GM18507 (cell line): ENCODE measurements at places on chromosomes 6 and 20.

GRCh38 chr6:33994472-33995308 lies 151.2 kb downstream of the GRM4 start:
- DNase-seq: no peak

- no peak for DNase-seq
Measured at GRCh38 chr6:98384801-98385200, 449.6 kb upstream of the POU3F2 start.

DNA sequence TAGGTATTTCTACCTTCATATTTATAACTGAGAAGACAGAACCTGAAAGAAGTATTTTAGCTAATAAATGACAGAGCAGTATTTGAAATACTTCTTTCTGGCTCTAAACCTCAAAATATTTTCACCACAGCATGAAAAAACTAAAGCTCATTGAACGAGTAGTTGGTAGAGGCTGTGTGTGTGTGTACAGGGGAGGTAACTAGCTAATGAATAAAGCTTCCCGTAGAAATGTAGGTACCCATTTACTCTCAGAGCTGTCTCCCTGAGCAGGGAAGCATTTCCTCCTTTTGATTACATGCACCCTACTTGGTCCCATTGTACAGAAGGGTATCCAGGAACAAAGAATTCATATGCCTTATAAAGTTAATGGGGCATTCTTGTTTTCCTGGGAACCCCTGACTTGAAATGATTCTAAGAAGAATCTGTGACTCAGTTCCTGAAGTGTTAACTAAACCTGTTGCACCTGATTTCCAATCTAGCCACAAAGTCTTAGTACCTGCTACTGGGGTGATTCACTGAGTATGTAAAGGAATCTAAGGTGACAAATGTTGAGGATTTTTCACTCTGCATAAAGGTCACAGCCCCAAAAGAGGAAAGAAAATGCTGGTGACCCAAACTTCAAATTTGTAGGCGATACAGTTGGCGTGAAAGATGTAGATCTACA lies 12.5 kb downstream of the CRYBG1 start:
- no peak for DNase-seq

GRCh38 chr6:108167449-108168089 lies 1.7 kb downstream of the NR2E1 start:
- no peak for DNase-seq

- no peak for DNase-seq
Measured at GRCh38 chr20:51236421-51236820, 213.5 kb upstream of the KCNG1 start.

DNA sequence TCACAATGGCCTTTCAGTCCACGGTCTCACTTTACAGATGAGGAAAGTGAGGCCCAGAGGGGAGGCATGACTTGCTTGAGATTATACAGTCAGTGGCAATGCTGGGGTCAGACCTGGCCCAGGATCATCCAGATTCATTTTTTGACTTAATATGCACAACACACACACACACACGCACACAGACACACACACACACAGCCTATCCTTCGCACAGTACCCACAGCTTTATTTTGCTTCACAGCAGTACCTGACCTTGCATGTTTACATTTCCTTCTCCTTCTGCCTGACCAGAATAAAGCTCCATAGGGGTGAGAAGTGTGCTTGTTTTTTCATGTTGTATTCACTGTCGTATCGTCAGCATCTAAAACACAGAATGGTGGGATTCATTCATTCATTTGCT lies 79.8 kb downstream of the VEGFA start:
- no peak for DNase-seq

GRCh38 chr6:108862479-108863191 lies 14.4 kb downstream of the ARMC2 start:
- DNase-seq: no peak

DNA sequence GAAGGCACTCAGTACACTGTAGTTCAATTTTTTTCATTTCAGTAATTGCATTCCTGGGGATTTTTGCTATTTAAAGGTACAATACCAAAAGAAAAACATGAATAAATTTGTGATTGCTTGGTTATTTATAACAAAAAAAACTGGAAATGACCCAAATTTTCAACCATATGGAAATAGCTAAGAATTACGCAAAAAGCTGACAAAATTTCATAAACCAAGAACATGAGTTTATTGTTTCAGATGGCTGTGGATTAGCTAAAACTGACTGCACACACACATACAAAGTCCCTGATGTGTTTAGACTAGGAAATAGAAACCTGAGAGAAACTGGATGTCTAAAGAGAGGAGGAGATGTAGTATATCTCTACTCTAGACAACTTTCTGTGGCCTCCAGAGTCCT lies 718.4 kb upstream of the CHD6 start:
- DNase-seq: no peak

- DNase-seq: no peak
Measured at GRCh38 chr6:5869261-5869660, 137.5 kb downstream of the NRN1 start.

DNA sequence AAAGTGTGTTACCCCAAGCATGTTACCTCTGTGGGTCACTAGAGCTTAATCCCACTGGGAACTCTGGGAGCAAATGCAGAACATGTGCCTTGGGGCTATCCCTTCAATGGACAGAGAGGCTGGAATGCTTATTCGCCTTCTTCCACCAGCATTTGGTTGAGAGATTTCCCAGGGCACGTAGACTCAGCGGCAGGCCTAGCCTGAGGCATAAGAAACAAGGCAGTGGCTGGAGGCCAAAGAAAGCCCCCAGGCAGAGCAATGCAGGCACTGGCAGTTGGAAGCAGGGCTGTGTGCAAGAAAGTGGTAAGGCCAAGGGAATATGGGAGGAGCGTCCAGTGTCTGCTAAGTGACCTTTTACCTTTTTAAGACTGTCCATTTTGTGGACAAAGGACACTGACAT lies 114.0 kb upstream of the FLRT3 start:
- DNase-seq: no peak

GRCh38 chr6:8888468-8888867 lies 453.1 kb upstream of the SLC35B3 start:
- no peak for DNase-seq

DNA sequence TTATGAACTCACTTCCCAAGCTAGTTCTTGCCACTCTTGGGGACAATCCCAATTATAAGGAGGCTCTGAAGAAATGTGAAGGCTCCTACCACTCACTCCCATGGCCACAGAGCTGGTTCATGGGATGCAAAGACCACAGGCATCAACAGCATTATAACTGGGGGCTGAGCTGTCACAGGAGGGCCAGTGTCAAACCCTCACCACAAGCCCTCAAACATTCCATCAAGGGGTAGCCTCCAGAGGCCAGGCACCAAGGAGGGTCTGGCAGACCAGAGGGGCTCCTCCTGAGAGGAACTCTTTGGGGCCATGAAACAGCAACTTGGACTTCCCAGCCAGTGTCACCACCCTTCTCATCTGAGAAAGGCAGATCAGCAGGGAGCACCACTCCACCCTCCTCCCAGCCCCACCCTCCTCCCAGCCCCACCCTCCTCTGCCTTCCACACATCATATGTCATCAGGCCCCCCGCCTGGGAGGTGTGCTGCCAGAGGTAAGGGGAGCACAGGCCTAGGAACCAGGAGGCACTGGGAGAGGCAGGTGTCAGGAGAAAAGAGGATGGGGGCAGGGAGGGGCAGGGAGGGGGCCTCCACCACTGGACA lies 1.2 kb upstream of the TSPO2 start:
- no peak for DNase-seq

DNA sequence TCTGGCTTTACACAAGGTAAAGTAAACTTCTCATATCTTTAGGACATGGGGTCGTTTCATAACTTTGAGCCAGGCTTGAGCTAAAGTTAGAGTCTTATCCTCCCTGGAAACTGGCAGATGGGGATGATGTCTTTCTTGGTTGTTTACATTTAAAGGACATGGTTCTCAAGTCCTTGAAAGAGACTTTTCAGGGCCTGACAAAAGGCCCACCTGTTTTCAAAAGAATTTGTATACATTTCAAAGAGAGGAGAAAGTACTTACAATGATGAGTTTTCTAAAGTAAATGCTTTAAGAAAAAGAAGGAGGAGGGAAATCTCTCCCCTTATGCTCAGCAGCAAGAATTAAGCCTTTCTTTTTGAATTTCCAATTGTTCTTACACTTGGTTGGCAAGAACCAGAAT lies 45.7 kb upstream of the TINAG start:
- DNase-seq: no peak

DNA sequence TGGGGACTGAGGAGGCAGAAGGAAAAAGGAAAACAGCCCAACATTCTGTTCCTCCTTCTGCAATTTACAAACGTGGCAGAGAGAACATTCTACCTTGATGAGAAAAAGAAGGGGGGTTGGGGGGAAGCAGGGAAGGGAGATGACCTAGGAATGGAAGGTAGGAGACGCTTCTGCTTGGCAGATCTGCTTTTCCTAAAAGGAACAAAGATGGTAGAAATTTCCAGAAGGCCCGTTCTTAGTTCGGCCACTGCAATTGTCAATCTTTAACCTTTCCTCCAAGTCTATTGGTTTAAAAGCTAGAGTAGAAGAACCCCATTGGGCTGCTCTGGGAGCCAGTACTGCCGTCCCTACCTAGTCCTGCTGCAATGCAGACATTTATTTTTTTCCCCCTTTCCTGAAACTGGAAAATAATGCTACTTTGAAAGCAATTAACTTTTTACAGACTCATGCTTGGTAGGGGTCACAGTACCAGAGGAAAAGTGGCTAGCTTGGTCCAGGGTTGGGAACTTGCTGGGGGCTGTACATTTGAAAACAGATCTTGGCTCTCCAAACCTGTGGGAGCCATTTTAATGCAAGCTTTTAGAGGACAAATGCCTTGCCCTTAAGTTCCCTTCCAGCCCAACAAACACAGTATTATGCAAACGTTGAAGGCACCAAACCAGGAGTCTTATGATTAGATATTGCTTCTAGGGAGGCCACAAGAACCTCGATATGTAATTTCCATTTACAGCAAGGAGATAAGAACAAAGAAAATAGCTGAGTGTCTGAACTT lies 2.6 kb downstream of the ZMYND8 start:
- no peak for DNase-seq

- no peak for DNase-seq
Measured at GRCh38 chr20:16462711-16463110, 110.5 kb downstream of the KIF16B start.

GRCh38 chr6:127776320-127776719 lies 124.5 kb downstream of the THEMIS start:
- DNase-seq: no peak

GRCh38 chr6:97151601-97152000 lies 131.4 kb downstream of the MMS22L start:
- no peak for DNase-seq

DNA sequence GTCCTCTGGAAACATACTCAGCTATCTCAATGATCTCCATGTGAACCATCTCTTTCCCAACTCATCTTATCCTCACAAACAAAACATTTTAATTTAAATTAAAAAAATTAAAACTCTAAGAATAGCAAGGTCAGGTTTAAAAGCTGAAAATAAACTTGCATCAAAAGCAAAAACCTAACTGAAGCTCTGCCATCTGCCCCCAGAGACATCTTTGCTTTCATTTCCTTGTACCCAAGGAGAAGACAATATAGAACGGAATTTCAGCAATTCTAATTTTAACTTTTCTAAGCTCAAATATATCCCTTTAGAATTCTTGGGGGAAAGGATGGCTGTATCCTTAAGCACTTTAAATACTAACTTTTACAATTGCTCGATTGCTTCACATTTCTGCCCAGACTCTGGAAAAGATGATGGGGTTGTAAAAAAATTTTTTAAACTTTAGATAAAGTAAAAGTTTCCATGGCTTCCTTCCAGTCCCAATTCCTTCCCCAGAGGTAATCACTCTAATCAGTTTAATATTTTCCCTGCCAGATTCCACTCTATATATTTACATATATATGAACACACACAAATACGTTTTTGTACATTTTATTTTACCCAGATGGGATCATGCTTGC lies 69.2 kb upstream of the SMIM29 start:
- no peak for DNase-seq

GRCh38 chr6:13711324-13711732 lies 307 bp downstream of the RANBP9 start:
- no peak for DNase-seq

GRCh38 chr6:91420243-91420642 lies 833.4 kb upstream of the MAP3K7 start:
- no peak for DNase-seq

DNA sequence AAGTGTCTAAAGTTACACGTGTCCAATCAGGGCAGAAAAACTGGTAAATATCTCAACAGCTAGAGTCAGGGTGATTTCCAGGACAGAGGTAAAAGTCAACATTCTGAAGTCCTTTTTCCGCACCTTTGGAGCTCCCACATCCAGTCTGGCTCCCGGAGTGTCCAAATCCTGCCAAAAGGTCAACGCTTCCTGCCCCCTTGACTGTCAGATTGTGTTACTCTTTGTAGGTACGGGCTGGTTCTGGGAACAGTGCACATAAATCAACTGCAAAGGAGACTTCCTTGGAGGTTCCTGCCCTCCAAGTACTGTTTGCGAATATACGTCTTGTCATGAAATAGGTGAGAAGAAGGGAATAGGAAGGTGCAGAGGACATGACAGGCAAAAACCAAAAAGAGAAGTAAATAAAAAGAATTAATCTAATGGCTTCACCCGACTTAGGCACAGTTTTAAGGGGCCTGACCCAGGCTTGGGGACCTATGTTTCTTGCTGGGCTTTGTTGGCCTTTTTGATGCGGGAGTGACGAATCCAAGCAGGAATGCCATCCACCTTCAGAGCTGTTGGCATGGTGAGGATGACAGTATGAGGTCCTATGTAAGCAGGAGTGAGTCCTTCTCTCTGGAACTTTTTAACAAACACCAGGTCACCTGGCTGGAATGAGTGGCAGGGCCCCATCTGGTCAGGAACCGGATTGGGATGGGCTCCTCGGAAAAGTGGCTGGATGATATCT lies 155.4 kb downstream of the TRIM27 start:
- no peak for DNase-seq

GRCh38 chr6:106156863-106157262 lies 70.7 kb downstream of the PRDM1 start:
- DNase-seq: no peak

DNA sequence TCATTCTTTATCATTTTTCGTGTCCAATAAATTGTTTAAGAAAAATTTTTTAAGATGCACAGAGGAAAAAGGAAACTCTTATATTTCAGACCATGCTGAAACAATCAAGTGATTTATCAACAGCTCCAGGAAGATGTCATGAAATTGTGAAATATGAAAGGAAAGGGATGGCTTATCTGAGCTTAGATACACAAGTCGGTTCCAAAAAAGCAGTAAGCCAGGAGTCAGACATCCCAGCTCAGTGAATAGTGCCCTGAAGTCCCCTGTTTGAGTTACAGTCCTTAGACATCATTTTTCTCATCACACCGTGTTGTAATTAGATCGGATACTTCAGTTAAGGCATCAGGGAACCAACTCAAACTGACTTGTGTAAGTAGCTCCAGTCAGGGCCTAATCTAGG lies 91.0 kb upstream of the SSTR4 start:
- DNase-seq: no peak

- DNase-seq: no peak
Measured at GRCh38 chr20:53794529-53795115, 201.0 kb upstream of the ZNF217 start.

DNA sequence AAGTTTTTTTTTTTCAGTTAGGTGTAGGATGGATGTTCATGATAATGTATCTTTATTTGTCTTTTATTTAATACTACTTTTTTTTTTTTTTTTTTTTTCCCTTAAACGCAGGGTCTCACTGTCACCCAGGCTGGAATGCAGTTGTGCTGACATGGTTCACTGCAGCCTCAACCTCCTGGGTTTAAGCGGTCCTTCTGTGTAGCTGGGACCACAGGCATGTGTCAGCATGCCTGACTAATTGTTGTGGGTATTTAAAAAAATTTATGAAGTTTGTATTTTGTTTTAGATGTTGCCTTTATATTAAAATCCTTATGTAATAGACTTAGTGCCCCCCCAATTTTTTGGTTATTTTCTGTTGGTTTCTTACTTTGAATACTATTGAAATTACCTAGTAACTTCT lies 42.6 kb downstream of the NCOA3 start:
- no peak for DNase-seq
